ENCODE measurements at places on chromosomes 7 and 10.

DNA sequence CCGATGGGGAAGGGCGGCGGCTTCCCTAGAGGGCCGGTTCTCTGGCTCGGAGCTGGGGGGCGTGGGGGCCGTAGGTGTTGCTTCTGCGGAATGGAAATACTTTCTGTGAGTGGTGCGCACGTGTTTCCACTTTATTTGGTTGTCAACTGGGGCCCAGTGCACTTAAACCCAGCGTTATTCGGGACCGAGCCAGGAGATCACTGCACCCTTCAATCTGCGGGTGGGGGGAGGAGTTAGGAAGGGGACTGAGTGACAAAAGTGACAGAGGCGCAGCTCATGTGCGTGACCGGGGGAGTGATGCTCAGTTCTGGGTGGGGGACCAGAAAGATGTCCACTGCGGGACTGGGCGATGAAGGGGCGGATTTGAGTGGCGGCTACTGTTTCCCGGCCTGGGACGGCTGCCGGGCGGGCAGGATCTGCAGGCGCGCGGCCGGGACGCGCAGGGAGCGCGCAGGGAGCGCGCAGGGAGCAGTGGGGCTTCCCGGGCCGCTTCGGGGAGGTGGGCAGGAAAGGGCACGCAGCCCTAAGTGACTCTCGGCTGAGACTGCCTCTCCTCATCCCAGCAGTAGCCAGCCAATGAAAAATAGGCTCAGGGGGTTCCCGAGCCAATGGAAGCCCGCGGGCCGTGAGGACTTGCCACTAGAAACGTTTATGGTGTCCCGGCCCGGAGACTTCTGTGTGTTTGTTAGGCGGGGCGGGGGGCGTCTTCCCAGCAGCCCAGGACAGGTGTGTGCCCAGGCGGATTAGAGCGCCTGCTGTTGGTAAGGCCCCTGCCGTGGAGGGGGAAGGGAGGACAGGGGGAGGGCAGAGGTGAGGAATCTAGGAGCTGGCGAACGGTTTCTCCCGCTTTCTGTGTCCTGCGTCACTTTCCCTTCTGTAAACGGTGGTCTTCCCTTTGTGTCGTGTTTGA is 54.3 kb upstream of the KDM7A start:
- DNase-seq = peak; percentile 55

GRCh38 chr7:37357637-37357996 is 91.0 kb downstream of the ELMO1 start:
- DNase-seq = no peak

GRCh38 chr7:38801786-38802185 is 107.2 kb downstream of the VPS41 start:
- no peak for DNase-seq

DNA sequence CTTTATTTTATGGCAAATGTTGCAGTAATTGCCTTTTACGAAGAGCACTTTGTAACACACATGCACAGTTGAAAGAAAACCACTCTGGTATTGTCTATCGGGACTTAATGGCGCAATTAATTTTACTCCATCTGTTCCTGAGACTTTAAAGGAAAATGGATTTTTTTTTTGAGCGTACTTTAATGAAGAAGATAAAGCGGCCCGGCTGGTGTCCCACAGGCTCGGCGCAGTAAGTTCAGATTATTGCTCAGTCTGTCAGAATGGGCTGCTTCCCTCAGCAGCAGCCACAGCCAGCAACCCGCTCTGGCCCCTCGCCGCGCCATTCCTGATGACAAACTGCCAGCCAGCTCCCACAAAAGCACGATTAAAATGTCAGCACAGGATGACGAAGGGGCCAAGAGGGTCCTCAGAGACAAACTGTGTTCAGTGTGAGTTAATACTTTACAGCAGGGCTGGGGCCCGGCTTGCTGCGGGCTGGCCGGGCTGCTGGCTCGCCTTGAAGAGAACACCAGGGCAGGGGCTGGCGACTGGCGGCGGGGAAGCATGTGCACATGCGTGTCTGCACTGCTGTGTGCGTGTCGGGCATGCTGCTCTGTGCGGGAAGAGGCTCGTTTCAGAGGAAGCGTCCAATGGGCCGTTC is 501.0 kb upstream of the GALNT17 start:
- no peak for DNase-seq

DNA sequence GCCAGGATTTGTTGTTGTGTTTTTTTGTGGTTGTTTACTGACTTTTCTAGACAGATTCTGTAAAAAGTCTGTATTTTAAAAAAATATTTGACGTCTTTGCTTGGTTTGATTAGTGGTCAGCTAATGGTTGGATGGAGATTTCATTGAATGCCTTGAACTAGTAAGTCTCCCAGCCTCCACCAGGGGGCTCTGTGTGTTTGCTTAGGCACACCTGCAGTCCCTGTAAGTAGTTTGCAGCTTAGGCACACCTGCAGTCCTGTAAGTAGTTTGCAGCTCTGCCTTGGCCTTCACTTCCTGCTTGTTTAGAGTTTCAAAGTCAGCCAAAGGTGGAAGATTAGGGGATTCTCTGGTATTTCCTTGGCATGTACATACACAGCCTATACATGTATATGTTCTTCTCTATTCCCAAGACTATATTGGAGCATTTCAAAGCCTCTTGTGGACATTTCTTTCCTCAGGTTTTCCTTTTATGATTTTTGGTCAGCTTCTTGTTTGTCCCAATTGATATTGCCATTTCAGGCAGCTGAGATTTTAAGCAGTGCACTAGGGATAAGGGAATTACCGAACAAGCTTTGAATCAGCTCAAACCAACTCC is 101.6 kb downstream of the CCSER2 start:
- DNase-seq = peak; percentile 60

DNA sequence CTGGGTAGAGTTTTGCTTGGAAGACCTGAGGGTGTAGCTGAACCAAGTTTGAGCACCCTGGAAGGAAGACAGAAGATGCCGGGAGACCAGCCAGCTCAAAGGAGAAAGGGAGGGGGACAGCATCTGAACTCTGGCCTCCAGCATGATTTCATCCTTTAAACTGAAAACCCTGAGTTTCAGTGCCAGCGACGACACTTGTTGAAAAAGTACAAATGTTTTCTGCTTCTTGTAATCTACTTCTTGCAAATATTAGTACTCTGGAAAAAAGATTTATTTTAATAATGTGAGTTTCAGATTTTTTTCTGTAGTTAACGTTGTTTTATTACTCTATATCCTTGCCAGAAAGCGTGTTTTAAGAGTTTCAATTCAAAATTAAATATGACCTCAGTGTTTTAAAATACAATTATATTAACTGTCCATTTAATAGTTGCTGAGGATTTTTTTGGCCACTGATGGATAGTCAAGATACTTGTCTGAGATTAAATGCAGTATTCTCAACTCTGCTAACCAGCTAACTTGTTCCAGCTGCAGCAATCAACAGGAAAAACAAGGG is 227.7 kb downstream of the MGMT start:
- no peak for DNase-seq

GRCh38 chr7:20835111-20835750 is 48.5 kb upstream of the SP8 start:
- DNase-seq = no peak

DNA sequence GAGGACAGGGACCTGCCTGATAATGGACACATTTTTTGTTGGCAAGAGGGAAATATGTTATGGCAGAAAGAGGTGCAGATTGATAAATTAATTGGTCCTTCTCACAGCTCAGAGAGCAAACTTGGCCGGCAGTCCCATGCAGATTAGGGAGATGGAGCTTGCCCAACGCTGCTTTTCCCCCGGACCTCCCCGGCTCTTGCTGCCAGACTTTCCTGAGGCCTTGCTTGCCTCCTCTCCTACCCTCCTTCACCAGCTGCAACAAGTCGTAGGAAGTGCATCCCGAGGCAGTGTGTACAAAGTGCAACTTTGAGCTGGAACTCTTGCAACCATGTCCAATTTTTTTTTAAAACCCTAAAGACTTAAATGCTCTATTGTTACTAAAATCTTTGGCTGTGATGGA is 215.5 kb downstream of the LRMDA start:
- no peak for DNase-seq

- DNase-seq = no peak
These were observed 27.8 kb downstream of the RHEB start for GRCh38 chr7:151491859-151492258.

DNA sequence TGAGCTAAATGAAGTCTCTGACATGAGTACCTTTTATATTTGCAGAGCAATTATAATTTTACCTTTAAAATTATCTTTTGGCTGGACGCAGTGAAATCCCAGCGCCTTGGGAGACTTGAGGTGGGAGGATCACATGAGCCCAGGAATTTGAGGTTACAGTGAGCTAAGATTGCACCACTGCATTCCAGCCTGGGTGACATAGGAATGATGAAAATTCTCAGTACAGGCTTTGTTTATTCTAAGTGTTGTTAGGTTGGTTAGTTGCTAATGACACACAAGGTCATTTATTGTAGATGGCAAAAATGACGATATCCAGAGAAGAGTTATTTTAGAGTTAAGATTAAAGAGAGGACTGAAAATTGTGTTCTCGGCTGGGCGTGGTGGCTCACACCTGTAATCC is 87.6 kb downstream of the XRCC2 start:
- DNase-seq = no peak

- no peak for DNase-seq
These were observed 234.0 kb downstream of the BICC1 start for GRCh38 chr10:58746474-58747185.

GRCh38 chr7:90958647-90959046 is 305.6 kb upstream of the FZD1 start:
- DNase-seq = no peak

DNA sequence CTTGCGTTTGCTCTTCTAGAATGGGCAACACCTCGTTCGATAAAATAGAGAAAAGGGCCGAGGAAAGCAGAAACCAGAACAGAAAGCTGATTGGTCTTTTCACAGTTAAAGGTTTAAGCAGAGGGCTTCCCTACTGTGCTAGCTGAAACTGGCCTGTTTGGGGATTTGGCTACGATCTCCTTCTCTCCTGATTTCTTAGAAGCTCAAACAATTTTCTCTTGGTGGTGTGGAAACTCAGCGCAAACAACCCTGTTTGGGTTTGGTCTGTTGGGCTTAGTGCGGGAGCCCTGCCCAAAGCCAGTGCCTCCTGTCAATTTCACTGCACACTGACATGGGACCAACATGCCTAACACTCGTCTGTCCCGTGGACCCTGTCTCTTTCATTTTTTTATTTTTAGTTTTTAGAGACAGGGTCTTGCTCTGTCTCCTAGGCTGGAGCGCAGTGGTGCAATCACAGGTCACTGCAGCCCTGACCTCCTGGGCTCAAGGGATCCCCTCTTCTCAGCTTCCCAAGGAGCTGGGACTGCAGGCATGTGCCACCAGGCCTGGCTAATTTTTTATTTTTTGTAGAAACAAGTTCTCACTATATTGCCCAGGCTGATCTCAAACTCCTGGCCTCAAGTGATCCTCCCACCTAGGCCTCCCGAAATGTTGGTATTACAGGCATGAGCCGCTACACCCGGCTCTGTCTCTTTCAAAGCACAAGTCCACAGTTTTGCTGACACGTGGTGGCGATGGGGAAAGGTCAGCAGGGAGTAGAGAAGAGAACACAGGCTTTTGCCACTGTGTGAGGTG is 16.5 kb upstream of the BNIP3 start:
- no peak for DNase-seq

DNA sequence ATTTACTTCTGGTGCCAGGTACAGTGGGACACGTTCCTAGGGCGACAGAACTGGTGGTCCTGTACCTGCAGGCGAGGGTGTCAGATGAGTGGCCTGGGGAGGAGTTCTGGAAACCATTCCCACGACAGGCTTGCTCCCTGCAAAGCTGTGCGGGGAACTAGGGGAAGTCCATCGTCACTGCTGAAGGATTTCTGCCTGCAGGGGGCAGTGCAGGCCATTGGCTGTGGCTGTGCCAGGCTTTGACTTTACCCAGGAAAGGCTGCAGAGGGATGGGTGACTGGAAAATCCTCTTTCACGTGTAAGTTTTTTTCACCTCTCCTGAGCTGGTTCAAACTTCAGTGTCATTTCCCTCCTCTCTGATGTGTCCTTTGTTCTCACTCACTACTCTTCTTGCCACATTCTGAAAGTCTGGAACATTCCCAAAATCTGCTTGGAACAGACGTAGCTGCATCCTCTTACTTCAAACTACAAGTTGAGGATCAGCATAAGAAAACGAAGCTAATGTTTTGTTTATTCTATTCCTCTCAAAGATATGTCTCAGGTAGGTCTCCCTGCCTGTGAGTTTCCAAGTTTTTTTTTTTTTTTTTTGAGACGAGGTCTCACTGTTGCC is 126.5 kb downstream of the SH2D4B start:
- peak; percentile 60 for DNase-seq

- DNase-seq = no peak
These were observed 354.1 kb downstream of the DPP6 start for GRCh38 chr7:154406312-154406711.

DNA sequence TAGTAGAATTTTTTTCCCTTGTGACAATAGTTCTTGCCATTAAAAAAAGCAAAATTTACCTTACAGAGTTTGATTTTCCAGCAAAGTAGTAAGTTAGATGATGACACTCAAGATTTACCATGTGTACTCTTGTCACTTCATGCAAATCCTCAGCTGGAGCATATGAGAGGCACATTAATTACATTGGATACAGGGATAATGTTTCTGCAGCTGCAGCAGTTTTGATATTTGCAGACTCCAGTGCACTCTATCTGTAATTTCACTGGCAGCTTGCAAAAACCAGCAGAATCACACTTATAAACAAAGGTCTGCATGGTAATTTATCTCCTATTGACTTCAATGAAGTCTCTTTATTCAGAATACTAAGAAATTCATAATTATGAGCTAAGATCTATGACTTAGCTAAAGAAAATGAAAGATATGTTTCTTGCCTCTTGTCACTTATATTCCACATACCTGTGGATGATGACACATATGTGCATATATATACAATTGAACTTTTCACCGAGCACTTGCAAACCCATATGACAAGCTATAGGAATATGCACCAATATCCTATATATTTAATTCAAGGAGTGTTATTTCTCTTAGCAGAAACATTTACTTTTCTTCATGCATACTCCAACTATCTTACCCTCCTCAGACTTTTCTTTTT is 530.6 kb downstream of the PHTF2 start:
- no peak for DNase-seq

DNA sequence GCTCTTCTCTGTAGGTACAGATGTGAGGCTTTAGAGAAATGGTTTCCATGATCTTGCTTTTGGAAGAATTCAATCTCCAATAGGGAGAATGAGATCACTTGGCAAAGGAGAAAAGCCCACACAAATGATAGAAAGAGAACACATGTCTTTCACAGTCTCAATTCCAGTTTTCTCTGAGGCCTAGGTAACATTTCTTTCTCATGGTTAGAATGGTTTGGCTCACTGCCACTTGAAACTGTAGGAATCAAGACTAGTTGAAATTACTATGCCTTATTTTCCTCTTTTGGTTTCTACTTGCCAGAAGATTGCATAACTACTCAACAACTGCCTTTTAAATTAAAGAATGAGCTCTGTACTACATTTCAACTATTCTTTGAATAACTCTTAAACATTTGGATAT is 276.5 kb upstream of the TEX47 start:
- no peak for DNase-seq

- DNase-seq = no peak
These were observed 102.1 kb downstream of the DOCK4 start for GRCh38 chr7:112104120-112104519.

GRCh38 chr10:541750-542371 is 147.6 kb downstream of the DIP2C start:
- no peak for DNase-seq

DNA sequence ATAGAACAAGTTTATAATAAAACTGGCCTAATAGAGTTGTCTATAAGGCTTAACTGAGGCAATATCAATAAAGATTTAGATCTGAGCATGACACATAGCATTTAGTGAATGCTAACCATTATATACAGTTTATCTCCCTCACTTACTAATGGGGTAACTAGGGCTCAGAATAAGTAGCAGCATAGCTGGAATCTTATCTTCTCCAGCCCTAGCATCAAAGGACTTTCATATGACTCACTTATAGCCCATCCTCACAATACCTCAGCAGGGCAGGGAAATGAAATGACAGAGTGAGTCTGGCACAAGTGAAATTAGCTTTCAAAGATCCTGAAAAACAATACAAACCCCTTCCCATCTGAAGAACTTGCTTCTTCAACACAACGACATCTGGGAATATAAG is 362.9 kb downstream of the KIF20B start:
- DNase-seq = no peak

All from GM20000 (cell line).